Fibroblast of skin of left quadriceps (primary cell): ENCODE measurements at places on chromosomes 3 and 15.

- peak; percentile 15 for DNase-seq
These were observed 175.8 kb downstream of the SPATA16 start for GRCh38 chr3:172965256-172965655.

GRCh38 chr15:50065279-50065678 lies 53.8 kb downstream of the ATP8B4 start:
- DNase-seq: no peak

DNA sequence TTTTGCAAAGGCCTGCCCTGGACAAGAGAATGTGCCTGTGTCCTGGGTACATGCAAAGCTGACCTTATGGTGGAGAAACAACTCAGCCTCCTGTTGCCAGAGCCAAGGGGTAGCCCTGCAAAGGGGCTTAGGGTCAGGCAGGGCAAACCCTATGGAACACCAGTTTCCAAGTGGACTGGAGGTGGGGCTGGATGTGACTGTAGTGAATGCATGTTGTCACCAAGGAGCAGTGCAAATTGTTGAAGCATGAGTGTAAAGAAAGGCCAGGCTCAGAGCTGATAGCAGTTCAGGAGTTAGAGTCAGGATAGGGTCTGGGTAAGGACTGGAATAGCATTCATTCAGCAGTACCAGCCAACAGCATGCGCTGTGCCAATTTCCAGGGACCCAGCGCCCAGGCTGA lies 82.9 kb upstream of the PXYLP1 start:
- DNase-seq: no peak

- no peak for DNase-seq
These were observed 298.5 kb downstream of the IGSF11 start for GRCh38 chr3:118736107-118736506.

DNA sequence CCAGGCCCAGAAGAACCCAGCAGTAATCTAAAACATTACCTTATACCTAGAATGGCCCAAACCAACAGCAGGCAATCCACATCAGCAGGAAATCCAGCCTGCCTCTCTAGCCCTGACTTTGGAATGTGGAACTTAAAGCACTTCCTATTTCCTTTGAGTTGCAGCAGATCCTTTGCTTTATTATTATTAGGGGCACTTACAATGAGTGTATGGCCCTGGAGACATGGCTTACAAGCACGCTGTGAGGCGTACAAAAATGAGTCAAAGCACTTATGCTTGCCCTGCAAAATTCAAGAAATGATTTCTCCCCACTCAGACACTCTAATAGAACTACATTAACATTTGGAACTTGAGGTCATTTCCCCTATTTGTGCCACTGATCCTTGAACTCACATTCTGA lies 9.5 kb upstream of the KNSTRN start:
- no peak for DNase-seq

DNA sequence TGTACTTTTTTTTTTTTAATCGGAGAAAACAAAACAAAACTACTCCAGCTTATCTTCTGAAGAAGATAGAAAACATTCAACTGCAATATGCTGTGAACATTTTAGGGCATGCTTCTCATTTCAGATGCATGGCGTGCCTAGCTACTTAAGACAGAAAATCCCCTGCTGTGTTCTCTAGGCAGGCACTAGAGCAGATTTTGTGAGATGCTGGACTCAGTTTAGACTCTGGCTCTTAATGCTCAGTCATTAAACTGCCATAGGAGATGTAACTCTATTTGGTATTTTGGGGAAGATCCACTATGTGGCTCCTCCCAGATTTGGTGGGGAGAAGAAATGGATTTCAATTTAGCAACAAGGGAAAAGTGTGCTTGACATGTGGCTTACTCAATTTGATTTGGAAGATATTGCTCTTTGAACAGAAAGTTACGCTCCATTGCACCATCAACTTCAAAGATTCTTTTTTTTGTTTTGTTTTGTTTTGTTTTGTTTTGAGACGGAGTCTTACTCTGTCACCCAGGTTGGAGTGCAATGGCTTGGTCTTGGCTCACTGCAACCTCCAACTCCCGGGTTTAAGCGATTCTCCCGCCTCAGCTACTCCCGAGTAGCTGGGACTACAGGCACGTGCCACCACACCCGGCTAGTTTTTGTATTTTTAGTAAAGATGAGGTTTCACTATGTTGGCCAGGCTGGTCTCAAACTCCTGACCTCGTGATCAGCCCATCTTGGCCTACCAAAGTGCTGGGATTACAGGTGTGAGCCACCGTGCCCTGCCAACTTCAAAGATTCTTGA lies 62.0 kb upstream of the LEKR1 start:
- no peak for DNase-seq

DNA sequence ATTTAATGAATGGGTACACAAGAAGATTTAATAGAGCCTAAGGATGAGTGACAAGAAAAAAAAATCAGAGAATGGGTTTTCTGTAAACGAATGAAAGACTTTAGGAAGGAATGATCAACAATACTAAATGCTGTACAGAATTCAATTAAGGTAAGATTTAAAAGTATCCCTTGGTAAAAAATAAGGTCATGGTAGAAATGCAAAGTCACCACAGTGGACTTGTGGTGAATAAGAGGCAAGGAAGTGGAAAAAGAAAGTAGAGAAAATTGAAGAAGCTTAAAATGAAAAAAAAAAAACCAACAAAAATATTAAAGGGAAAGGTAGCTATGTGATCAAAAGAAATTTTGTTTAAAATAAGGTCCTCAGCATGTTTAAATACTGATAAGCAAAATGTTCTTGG lies 82.4 kb downstream of the PLSCR2 start:
- DNase-seq: no peak

DNA sequence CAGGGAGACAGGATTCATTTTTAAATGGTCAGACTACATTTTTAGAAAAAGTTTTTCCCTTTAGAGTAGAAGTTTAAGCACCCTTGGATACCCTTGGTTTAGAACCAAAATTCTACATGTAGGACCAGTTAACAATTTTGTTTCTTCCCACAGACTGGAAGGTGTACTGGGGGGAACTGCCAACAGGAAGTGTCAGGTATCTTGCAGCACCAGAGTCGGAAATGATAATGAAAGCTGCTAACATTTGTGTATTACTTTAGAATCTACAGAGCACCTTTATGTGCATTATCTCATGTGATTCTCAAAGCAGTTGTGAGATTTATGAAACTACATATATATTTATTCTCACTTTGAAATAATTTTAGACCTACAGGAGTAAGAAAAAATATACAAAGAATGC lies 21.5 kb downstream of the SPRED1 start:
- no peak for DNase-seq

GRCh38 chr3:147215660-147216059 lies 190.7 kb downstream of the ZIC4 start:
- no peak for DNase-seq

DNA sequence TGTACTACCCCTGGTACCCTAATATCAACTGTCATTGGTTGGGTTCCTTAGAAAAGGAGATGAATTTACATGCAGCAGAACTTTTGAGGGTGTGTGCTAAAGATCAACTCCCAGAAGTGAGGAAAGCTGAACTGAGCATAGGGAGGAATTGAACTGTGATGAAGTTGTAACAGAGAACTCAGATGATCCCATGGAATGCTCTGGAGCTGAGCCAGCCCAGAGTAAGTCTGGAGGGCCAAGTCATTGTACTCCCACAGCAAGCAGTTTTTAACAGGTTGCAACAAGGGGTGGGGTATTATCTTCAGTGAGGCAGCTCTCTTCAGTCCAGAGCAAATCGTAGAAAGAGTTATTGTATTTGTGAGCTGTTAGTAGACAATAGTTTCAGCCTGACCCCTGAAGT lies 572.3 kb downstream of the PYDC2 start:
- no peak for DNase-seq

GRCh38 chr3:31234145-31234544 lies 298.6 kb upstream of the STT3B start:
- no peak for DNase-seq

DNA sequence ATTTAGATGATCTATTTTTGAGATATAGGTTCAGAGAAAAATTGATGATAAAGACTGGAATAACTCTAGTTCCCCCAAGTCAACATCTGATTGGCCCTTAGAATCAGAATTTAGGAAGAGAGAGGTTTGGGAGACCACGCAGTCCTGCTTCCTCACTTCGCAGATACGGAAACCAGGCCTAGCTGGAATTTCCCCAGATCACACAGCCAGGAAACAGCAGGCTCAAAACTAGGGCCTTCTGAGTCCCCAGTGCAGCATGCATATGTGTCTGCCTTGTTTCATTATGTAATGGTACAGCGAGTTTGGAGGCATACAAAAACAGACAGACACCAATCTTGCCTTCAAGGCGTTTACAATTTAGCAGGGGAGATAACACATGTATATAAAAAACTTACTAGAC lies 177.1 kb upstream of the ICE2 start:
- no peak for DNase-seq

DNA sequence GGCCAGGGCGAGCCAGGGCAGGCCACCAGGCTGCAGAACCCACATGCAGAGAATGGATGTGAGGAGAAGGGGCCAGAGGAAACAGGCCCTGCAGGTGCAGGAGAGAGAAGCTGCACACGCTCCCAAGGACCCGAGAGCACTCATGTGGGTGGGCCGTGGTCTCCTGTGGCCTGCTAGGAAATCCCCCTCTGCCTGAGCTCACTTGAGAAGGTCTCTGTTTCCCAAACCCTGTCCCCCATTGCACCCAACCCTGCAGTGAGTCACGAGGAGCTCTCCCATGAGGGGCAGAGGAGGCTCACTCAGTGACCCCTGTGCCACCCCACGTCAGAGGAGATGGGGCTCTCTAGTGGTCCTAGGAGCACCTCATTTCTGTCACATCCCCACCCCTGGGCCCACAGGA lies 111.1 kb downstream of the KLF13 start:
- DNase-seq: no peak

DNA sequence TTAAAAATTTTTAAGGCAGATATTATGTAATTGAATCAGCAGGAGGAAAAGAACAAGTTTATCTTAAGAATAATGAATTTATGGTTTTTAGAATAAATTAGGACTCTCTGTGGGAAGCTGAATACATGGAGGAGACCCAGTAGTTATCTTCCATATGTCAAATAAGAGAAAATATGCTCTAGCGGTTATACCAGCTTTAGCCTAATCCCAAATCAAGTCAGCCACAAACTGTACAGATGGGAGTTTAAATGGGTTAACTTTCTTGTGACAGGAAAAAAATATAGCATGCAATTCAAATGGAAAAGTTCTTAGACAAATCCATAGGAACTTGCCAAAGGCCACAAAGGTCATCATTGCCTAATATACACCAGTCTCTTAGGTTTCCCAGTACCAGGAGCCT lies 84.3 kb downstream of the TTBK2 start:
- DNase-seq: no peak

GRCh38 chr3:10365791-10366190 lies 44.9 kb upstream of the SEC13 start:
- DNase-seq: no peak

- no peak for DNase-seq
These were observed 12.6 kb downstream of the PLCL2 start for GRCh38 chr3:16897254-16897926.

- no peak for DNase-seq
These were observed 1.5 kb downstream of the GPR87 start for GRCh38 chr3:151315136-151315535.

DNA sequence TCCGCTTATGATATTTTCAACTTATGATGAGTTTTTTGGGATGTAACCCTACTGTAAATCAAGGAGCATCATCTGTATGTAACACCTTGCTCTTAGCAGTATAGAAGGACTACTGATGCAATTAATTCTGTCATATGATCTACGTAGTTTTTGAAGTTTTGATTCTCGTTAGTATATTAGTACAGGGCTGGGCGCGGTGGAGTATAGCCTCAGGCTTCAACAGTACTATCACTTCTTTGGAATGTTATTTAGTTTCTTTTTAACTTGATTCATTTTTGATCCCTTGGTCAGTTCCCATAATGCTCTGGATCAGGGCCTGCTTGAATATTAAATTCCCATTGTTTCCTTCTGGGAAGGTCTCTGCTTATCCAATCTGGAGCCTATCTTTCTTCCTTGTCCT lies 23.9 kb upstream of the AP4E1 start:
- no peak for DNase-seq

DNA sequence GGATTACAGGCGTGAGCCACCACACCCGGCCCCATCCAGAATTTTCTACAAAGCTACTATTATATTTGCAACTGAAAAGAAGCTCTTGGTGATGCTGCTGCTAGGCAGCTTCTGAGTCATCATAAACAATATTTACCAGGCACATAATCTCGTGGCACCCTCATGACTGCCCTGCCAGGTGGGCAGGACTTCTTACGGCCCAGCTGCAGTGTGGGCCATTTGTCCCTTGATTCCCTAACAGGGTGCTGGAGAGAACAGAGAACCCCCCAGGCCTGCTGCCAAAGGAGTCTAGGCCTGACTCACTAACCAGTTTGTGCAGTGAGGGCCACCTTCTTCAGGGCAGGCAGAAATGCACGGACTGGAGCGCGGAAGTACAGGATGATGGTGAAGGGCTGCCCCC lies 4.9 kb downstream of the EPB42 start:
- no peak for DNase-seq

DNA sequence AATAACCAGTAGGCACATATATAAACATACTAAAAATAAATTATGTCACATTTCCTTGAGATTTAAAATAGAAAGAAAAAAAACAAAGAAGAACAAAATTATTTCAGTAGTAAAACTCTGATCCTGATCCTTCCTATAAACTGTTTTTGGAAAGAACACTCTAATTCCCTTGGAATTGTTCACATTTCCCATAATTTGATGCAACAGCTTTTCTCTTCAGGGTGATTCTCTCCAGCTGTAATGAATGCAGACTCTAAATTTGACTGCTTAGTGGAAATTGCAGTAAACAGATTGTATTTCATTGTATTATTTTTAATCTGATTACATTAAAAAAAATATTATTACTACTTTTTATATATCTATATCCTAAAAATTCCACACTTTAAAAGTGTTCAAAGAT lies 70.2 kb upstream of the ABI3BP start:
- no peak for DNase-seq

- DNase-seq: no peak
These were observed 424.1 kb upstream of the THBS1 start for GRCh38 chr15:39156646-39157250.

GRCh38 chr3:105232553-105232952 lies 134.2 kb upstream of the ALCAM start:
- no peak for DNase-seq

GRCh38 chr15:64678126-64678819 lies 97.1 kb downstream of the RBPMS2 start:
- no peak for DNase-seq

GRCh38 chr15:39770748-39771689 lies 11.6 kb downstream of the FSIP1 start:
- DNase-seq: peak; percentile 76
